ENCODE measurements at places on chromosomes 12 and 14. TPM values are rescaled to one million over a fixed set of nuclear protein-coding genes. Genes with fewer than 3 reads are reported as not detected.

Gene TC2N
- total RNA-seq = under 0.01 TPM

Gene MMP17
- total RNA-seq = 10.3 TPM

Gene PRH1
- total RNA-seq = 9.2 TPM

Gene ACSM4
- total RNA-seq = not detected

Gene RILPL1
- 9.1 TPM for total RNA-seq

Gene SNRPF
- total RNA-seq = 15.0 TPM

Gene RIMBP2
- total RNA-seq = not detected

Gene MGAT4C
- not detected for total RNA-seq

Gene AICDA
- not detected for total RNA-seq

Gene INHBC
- total RNA-seq = not detected

Gene TMEM63C
- not detected for total RNA-seq

Gene SCN8A
- total RNA-seq = 0.74 TPM

Gene EXOC5
- 28.8 TPM for total RNA-seq

Gene PCK2
- total RNA-seq = 65.6 TPM

Gene ADGRD1
- 0.84 TPM for total RNA-seq
